NCI-H2107 (cell line): ENCODE measurements at places on chromosomes 5 and 9.

DNA sequence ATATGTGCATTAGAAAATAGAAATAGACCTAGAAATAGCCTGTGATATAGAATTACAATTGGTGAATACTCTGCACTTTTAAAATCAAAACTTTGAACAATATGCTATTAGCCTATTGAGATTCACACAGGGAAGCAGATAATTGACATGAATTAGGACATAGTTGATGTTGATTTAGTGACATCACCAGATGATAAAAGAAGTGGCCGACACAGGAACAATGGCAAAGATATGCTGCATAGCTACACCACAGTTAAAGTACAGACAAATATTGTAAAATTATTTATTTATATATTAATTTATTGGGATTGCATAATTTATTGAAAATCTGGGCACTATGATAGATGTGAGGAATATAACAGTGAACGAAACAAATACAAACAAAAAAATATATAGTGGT, 261.5 kb upstream of the CCNH start:
- DNase-seq: no peak

- DNase-seq: no peak
Observed at GRCh38 chr9:70563431-70564204, 149.2 kb upstream of the KLF9 start.

- no peak for DNase-seq
Observed at GRCh38 chr5:72372331-72372730, 52.2 kb downstream of the PTCD2 start.

DNA sequence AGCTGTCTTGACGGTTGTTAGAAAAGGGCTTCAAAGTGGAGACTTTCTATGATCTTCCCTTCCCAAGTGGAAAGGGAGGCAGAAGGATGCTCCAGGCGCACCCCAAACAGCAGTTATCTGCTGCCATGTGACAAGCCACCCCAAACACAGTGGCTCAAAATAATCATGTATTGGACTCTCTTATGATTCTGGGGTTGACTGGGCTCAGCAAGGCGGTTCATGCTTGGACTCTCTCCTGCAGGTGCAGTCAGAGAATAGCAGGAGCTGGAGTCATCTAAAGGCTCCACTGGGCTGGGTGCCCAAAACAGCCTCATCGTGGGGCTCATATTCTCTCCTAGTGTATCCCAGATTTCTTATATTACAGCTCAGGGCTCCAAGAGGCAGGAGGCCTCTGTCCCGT, 177.6 kb upstream of the IER5L start:
- no peak for DNase-seq

DNA sequence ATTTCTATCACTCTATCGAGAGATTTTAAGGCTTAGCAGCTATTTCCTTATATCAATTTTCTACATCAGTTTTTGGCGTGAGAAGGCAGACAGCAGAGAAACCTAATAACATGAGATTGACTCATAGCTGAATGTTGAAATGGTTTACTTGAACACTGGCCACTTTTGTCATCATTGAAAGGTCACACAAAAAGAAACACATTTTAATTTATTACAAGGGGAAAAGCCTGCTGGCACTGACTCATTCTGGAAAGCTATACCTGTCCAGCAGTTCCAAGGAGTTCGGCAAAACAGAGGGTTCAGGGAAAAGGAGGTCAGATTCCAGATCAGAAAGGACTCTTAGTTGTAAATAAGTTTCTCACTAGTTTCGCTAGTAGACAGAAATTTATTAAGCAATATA, 566.4 kb downstream of the DNAH5 start:
- DNase-seq: no peak

GRCh38 chr9:17116400-17116837, 18.4 kb upstream of the CNTLN start:
- DNase-seq: no peak

GRCh38 chr9:129509533-129509928, 111.4 kb downstream of the C9orf50 start:
- no peak for DNase-seq
